ENCODE measurements at places on chromosomes 16 and 17.

- DNase-seq, result no peak
Observed at GRCh38 chr17:36918211-36918691, 19.0 kb upstream of the LHX1 start.

DNA sequence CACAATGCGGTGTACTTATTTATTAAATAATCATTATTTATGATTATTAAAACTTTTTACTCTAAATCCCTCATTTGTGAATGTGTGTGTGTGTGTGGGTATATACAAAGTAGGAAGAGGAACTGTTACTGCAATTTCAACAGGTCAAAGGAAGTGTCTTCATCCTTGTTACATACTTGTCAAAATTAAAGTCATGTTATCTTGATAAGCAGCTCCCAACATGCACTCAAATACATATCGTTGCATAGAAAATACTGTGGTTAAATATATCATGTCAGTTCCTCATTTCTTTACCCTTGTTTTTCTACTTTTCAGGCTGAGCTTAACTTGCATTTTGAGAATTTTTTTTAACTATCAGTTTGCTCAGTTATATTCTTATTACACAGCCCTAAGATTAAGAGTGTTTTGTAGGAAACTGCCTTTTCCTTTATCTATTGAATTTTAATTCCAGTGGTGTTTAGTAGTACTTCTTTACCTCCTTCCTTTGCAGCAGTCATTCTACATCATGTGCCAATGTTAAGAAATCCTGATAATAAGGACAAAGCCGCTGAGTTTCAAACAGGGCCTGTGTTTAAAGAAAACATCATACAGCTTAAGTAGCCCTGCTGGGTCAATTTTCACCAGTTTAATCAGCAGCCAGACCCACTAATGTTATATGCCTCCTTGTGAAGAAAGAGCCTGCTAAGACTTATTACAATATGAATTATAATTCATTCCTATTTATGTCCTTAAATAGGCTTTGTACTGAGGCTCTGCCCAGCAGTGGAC, 7.2 kb downstream of the EFCAB5 start:
- peak; percentile 21 for DNase-seq

DNA sequence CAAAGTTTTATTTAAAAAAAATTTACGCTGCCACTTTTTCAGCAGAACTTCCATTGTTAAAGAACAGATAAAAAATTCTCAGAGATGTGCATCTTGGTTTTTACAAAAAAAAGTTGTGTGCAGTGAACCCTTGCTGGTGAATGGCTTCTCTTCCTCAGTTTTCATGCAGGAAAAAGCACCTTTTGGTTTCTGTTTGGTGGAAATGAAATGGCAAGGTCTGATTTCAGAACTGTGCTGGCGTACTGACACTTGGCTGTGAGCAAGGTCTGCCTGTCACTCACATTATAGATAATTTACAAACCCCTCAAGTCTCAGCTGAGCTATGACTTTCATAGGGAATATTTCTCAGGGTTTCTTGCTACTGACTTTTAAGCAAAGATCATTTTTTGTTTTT, 5.7 kb upstream of the SALL1 start:
- no peak for DNase-seq

DNA sequence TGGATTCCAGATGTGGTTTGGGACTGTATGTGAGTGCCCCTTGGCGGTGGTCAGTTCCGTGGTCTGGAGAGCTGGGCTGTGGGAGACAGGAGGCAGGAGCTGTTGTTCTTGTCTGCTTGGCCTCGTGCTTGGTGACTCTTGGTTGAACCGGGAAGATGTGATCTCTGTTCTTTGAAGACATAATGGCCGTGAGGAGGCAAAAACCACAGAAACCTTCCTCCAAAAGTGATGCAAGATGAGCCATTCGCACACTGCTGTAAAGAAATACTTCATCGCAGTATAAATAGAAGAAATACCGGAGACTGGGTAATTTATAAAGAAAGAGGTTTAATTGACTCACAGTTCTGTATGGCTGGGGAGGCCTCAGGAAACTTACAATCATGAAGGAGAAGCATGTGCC, 128.8 kb downstream of the RAP1GAP2 start:
- DNase-seq, result no peak

DNA sequence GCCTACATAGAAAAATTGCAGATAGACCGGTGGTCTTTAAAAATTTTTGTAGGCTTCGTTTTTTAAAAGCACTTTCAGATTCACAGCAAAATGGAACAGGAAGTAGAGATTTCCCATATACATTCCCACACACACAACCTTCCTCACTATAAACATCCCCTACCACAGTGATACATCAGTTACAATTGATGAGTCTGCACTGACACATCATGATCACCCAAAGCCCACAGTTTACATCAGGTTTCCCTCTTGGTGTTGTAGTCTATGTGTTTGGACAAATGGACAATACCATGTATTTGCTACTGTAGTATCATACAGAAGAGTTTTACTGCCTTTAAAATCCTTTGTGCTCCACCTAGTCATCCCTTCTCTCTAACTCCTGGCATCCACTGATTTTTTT, 113.9 kb upstream of the ADAMTS18 start:
- DNase-seq, result no peak

DNA sequence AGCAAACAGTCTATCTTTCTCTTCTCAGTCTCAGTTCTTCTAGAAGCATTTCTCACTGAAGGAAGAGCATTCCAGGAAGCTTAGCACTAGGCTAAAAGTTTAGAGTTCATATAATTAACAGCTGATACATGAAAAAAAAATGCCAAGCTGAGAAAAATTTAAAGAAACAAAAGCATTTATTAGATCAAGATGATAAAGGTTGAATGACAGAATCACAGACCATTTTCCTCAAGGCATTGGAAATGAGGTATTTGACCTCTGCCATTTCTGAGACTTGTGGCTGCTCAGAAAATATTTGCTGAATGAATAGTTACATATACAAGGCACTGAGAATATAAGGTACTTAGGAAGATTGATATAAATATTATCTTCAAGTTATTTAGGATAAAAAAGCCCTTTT, 901.6 kb upstream of the GOT2 start:
- no peak for DNase-seq

GRCh38 chr17:32491371-32492263, 4.8 kb downstream of the CDK5R1 start:
- peak; percentile 31 for DNase-seq

DNA sequence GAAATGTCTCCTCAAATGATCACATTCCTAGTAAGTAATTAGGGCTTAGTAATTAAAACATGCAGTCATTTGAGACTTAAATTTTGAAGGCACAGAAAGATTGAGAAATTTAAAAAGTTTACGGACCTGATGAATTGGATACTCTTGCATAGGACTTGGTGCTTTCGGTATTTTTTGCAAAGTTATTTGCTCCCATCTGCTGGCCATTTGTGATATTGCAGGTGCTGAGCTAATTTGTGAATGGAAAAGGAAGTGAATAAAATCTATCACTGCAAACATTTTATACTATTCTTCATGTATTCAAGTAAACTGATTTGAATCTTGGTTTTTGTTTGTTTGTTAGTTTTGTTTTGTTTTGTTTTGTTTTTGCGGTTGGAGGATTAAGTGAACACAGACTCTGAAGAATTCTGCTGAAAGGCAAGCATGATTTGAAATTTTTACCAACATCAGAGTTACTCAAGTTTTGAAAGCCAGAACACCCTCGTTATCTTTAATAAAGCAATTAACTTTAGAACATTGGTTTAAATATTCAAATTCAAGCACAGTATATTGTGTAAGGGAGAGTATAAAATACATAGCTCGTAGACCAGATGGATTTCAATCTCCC, 689.5 kb upstream of the RBFOX1 start:
- peak; percentile 34 for DNase-seq

- DNase-seq, result no peak
Observed at GRCh38 chr16:27851586-27851985, 211.9 kb downstream of the GSG1L start.

DNA sequence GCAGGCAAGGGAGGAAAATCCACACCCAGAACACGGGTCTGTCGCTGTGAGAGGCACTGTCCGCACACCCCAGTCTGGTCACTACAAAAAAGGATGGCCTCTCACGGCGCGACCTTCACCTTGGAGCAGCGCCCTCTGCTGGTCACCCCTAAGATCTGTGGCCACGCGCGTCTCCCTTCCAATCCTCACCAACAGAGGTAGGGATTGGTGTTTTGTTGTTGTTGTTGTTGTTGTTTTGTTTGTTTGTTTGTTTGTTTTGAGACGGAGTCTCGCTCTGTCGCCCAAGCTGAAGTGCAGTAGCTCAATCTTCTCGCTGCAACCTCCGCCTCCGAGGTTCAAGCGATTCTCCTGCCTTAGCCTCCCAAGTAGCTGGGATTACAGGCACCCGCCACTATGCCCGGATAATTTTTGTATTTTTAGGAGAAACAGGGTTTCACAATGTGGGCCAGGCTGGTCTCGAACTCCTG, 15.0 kb upstream of the C17orf58 start:
- DNase-seq, result peak; percentile 44

DNA sequence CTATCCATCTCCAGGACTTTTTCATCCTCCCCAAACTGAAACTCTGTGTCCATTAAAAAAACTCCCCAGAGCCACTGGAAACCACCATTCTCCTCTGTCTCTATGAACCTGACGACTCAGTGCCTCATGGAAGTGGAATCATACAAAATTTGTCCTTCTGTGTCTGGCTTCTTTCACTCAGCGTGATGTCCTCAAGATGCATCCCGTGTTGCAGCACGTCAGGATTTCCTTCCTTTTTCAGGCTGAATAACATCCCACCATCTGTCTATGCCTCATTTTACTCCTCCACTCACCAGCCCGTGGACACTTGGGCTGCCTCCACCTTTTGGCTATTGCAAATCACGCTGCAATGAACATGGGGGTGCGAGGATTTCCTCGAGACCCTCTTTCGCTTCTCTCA, 12.6 kb upstream of the ALDH3A1 start:
- DNase-seq, result no peak

GRCh38 chr17:29833801-29834200, 96.2 kb downstream of the SSH2 start:
- DNase-seq, result no peak

DNA sequence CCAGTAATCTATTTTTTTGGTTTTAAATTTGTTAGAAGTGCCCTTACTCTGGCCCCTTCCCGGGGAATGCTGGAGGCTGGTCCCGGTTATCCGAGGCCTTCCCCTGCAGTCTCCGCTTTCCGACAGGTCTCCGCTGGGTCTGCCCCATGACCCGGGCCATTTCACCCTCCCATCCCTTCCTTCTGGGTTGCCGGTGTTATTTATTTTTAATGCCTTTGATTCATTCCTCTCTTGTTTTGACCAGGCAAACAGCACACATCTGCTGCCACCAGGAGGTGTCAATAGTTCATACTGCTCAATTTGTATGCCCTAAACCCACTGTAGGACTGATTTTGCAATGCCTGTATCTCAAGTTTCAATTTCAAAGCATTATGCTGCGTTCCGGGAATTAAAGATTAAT, 113.2 kb upstream of the IRX5 start:
- peak; percentile 11 for DNase-seq

DNA sequence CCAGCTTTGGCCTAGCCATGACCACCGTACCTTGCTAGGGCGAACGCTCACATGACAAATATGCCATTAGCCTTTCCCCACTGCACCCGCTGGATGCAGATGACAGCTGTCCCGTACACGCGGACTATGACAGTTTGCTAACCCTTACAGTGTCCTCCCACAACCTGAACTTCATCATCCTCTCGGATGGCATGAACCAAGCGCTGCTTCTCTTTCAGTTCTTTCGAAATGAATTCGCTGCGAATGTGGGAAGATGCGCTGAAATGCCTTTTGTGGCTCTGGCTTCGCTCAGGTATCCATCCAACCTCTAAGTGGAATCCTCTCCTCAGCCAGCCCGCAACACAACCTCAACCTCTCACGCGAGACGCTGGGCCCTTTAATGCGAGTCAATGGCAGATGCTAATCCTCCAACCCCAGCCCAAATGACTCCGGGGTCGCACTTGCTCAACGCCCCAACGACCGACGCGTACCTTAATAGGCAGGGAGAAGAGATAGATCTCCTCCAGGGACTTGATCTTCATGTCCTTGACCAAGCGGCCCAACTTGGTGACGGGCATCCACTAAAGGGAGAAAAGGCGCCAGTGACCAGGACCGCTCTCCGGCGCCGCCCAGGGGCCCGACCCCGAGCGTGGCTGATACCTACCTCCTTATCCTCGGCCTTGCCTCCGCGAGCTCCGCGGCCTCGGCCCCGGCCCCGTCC, 670 bp downstream of the RPS2 start:
- DNase-seq, result peak; percentile 56

GRCh38 chr16:54431997-54432896, 145.7 kb upstream of the IRX3 start:
- DNase-seq, result no peak

DNA sequence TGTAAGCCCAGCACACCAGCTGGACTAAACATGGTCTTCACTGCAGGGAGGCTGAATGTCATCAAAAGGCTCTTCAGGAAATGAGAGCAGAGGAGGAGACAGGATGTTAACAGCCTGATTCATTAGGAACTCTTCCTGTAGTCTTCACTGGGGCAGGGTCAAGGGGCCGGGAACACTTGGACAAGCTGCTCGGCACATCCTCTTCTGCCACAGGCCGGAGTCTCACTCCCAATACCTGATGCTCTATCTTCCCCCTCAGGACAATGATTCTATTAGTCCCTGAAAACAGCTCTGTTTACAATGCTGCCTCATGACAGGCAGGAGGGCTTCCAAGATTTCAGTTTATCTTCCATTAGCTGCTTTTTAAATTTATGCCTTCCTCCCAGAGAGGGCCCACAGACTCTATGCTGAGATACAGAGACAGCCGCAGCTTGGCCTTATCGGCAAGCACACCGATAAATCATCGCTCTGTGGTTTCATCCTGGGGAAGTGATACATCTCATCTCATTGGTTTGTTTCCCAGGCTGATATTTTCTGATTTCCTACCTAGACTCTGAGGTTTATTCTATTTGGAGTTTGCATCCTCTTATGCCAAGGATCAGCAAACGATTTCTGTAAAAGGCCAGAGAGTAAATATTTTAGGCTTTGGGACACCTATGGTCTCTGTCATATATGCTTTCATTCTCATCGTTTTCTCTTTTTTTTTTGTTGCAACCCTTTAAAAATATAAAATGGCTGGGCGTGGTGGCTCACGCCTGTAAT, 214.0 kb upstream of the ASIC2 start:
- DNase-seq, result no peak

DNA sequence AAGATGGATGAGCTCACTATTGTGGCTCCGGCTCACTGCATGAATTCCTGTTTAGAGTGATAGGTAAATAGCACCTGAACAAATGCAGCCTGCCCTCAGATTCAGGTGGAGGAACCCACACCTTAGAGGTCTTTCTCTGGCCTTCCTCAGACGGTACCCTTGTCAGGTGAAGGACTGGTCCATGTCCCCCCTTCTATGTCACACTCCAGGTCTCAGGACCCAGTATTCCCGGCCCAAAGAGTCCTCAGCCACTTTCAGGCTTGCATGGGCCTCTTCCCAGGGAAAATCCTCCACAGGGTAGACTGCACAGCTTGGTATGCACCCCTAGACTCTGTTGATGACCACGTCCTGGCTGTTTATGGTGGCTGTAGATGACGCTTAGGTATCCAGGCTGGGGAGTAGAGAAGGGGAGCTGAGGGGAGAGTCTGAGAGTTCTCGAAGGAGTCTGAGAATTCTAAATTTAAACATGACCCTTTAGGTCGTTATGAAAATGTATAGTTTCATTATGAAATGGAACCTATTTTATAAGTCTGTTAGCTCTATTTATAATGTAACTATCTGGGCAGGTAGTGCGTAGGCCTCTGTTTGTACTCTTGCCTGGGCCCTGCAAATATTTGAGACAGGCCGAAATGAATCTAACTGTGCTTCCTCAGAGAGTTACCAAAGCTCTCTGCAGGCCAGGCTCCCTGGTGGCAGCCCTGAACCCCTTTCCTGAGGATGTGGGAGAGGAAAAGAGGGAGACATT, 32.5 kb upstream of the CCR7 start:
- no peak for DNase-seq
